Stimulated activated CD4-positive, alpha-beta T cell treated with anti-CD3 and anti-CD28 coated beads, TNF-alpha, amount 100 ng/mL, for 4 hours (primary cell): ENCODE measurements at places on chromosomes 7 and 10.

GRCh38 chr10:12709000-12709401, 292.5 kb downstream of the CCDC3 start:
- DNase-seq: no peak

DNA sequence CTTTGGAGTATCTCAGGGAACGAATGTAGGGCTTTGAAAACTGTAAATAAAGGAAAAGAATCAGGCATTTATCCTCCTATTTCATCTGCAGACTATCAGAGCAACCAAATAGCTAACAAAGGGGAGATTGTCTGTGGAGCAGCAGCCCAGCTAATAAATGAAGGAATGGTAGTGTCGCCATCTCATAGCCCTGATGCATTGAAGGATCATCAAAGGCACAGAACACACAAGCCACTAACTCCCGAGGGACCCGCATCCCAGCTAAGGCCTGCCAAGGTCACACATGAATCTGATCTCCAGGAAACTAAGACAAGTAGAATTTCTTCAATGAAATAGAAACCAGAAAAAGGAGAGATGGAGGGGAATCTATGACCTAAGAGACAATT, 38.2 kb downstream of the CALML5 start:
- DNase-seq: no peak

DNA sequence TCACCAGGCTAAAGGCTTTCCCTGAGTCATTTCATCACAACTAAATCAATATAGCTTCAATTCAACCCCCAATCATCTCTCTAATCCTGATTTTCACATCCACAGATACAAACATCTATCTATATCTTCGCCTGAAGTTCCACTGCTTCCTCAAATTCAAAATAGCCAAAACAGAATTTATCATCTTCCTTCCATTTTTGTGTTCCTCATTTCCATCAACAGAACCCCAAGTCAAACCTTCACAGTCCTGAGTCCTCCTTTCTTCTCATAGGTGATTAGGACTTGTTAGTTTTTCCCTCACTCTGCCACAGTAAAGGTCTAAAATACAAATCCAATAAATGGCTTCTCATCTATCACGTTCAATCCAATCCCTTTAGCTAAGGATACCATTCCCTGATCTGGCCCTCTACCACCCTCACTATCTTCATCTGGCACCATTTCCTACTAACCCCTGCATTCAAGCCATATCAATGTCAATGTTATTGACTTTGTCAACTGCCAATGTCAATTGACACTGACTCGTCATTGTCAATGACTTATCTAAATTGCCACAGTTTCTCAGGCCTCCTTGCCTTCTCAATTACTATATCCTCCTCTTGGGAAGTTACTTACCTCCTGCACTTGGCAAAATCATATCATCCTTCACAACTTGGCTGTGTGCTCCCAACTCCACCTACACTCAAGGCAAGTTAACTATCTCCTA, 2.6 kb downstream of the HYCC1 start:
- no peak for DNase-seq

DNA sequence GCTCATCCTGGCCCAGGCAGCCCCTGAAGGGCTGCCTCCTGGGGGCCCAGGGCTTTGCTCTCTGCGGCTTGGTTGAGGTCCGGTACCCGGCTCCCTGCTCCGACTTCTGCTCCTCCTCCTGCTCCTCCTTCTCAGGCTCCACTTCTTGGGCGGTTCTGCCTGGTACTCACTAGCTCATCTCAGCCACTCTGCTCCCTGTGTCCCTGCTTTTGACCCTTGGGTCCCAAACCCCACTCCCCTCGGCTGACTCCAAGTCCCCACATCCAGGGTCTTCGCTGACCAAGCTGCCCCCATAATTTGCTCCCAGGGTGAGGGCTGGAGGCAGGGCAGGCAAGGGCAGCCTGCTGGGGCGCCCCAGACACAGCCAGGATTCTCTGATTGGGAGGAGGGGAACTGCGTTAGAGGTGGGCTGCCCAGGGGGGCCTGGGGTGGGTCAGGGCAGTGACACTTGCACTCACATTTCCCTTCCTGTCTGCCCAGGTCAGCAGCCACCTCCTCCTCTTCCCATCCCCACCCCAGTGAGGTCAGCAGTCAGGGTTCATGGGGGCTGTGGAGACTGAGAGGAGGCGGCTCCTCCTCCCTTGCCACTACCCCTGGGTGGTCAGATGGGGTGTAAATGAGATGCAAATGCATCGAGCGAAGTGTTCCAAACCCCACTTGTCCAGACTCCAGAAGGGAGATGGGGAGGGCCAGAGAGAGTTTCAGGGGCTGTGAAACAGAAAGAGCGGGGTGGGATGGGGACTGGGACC, 2.2 kb downstream of the SMARCD3 start:
- no peak for DNase-seq

GRCh38 chr7:128933180-128933891, 4.4 kb upstream of the IRF5 start:
- no peak for DNase-seq

- DNase-seq: no peak
These were observed 516.4 kb downstream of the GLRX3 start for GRCh38 chr10:130652544-130652943.

- no peak for DNase-seq
These were observed 124.6 kb upstream of the RSU1 start for GRCh38 chr10:16941870-16942269.

DNA sequence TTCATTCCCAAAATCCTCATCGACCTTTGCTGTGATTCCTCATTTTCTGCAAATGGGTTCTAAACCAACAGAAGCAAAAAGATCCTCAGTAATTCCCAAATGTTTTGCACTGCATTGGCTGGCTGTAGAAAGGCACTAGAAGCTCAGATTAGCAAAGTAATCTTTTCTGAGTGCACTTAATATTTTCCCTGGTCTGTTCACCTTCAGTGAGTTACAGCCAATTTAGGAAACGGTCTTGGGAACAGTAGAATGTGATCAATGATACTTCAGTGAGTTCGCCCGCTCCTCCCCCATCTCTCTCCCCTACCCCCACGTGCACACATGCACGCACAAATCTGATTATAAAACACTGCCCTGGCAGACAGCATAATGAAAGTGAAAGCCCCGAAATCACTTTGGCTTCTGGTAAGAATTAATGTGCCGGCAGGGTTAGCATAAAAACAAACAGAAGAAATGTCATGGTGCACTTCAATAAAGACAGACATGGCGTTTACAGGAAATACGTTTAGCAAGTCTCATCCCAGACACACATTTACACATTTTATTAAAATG, 201.3 kb upstream of the CDCA7L start:
- no peak for DNase-seq

GRCh38 chr10:122149561-122150505, 121.3 kb upstream of the BTBD16 start:
- no peak for DNase-seq

DNA sequence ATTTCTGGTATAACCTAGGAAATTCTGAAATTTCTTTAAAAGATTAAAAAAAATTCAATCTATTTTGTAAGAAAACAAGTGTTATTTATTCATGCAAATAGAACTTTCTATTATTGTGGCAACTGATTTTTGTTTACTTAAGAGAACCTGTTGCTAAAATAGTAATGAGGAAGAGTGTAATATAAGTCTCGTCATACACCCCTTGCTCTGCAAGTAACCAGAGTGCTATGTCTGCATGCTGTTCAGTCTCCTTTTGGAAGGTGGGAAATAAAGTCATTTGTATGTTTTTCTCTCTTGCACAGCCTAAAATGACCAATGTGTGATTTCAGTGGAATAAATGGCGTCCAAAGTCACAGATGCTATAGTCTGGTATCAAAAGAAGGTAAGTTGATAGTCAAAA, 41.3 kb downstream of the PHTF2 start:
- no peak for DNase-seq

DNA sequence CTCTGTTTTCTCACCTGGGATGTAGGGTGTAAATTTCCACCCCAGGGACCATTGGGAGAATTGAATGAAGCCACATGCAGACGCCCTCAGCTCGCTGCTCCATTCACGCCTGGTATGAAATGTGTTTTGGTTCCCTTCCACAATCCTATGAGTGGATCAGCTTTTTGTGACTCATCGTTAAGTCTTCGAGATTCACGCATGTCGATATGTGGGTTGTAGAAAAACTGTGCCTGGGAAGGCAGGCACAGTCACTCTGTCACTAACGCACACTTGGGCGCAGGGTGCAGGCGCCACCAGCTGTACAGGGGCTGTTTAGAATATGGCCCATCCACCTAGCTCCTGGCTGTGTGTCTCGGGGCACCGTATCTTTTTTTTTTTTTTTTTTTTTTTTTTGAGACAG, 64.2 kb upstream of the SH2B2 start:
- no peak for DNase-seq

DNA sequence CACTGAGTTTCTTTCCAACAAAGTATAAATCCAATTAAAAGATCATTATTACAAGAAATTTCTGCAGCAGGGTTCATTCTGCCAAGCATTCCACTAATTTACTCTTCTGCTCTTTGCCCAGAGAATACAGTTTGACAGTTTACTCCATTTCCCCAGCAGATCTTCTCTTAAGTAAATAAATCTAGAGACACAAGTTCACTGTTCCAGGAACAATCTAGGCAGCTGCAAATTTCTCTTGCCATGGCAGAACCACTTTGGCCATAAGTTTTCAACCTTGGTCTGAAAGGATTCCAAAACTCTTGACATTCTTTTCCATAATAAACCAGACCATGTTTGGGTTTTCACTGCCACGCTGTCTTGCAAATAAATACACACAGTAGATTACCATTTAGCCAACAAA, 11.5 kb downstream of the RGS10 start:
- DNase-seq: no peak
